KBM-7 (cell line): ENCODE measurements at places on chromosomes 6 and 20.

GRCh38 chr6:90179190-90180169 is 117.2 kb downstream of the BACH2 start:
- DNase-seq = peak; percentile 20

- no peak for DNase-seq
Measured at GRCh38 chr20:10432079-10432478, 1.9 kb downstream of the MKKS start.

GRCh38 chr6:24006254-24006653 is 119.8 kb upstream of the NRSN1 start:
- no peak for DNase-seq

DNA sequence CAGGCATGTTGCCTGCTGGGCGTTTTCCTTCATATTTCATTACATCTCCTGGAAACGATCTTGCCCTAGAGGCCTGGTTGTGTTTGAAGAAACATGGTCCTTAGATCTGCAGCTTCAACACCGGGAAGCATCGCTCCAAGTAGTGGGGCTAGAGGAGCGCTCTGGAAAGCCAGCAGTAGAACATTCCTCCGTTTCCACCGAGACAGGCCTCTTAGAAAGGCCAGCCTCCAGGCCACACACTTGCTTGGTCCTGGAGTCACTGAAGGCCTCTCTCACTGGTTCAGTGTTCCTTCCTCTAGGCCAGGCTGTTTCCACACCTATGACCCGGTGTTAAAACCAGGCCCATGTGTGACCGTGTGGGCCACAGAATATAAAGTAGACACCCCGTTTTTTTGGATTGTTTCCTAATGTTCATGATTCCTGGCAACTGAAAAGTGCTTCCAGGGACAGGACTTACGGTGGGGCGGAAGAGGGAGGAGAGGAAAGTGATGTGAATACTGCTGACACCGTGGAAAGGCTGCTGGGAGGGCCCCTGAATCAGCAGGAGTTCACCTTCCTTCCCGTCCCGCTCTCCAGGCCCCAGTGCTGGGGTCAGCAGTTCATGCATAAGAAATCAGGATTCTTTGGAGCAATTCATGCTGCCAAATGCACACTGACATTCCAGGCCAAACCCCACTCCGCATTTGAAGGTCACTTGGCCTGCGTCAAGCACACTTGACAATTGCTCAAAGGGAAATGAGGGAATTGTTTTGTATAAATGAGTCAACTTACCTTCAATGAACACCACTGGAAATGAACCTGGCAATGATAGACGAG is 83.8 kb downstream of the IYD start:
- DNase-seq = no peak

DNA sequence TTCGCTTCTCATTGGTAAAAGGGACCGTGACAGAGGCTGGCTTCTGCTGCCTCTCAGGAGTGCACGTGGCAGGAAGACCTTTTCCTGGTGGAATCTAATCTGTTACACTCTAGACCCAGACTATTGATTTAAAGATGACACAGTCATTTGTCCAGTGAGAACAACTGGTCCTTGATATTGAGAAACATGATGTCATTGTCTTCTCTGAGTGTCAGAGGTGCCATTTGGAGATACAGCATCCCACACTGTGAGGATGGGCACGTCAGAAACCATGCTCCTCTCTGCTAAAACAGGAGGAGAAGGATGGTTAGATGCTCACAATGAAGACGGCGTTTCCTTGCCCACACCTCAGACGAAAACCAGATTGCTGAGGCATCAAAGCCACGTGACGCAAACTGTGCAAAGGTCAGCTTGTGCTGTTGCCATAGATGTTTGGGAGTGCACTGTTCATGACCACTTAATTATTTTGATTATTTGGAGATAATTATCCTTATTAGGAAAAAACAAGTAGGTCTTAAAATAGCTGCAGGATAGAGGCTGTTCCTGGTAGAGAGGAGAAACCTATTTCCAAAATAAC is 169.0 kb downstream of the SMOC2 start:
- no peak for DNase-seq

DNA sequence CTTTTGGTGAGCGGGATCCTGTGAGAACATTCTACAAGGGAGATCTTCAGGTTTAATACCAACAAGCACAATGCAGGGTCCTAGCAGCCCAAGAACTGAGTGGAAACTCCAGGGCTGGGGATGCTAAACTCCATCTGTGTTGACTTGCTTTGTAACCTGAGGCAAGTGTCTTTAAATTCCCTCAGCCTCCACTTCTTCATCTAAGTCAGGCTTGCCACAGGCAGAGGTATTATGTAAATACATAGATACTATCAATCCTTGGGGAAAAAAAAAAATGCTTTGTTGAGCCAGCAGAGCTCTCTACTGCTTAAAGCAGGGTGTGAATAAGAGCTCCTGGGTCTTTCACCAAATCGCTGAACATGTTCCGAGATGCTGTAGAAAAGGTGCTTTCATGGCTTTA is 114.2 kb upstream of the PHACTR1 start:
- no peak for DNase-seq

- DNase-seq = peak; percentile 70
Measured at GRCh38 chr6:25971187-25971821, 8.7 kb downstream of the TRIM38 start.

DNA sequence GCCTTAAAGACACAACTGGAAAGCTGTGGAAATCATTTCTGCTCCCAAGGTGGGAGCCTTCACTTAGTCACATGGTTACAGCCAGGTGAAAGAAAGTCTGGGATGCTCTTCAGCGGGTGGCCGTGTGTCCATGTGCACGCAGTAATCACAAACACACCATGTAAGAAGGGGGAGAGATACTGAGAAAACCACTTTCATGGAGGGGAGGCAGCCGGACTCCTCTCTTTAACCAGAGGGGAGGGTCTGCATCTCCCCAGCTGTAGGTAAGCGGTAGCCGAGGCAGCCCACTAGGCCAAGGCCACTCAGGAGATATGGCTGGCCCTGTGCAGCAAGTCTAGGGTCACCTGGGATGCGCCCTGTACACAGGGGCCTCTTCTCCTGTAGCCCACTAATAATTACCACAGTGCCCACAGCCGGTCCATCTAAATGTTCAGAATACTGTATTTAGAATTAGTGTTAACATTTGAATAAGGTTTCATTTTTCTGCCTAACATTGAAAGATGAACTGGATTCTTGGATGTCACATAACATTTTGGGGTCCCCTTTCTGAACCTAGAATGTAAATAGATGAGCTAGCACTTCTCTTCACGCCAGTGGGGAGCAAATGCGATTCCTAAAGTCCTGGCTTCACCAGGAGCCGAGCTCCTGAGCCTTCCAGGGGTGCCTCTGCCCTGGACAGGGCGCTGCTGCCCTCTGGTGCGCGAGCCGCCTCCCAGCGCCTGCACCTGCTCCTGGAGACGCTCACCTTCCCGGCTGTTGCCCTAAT is 15.9 kb downstream of the GPR31 start:
- peak; percentile 58 for DNase-seq

DNA sequence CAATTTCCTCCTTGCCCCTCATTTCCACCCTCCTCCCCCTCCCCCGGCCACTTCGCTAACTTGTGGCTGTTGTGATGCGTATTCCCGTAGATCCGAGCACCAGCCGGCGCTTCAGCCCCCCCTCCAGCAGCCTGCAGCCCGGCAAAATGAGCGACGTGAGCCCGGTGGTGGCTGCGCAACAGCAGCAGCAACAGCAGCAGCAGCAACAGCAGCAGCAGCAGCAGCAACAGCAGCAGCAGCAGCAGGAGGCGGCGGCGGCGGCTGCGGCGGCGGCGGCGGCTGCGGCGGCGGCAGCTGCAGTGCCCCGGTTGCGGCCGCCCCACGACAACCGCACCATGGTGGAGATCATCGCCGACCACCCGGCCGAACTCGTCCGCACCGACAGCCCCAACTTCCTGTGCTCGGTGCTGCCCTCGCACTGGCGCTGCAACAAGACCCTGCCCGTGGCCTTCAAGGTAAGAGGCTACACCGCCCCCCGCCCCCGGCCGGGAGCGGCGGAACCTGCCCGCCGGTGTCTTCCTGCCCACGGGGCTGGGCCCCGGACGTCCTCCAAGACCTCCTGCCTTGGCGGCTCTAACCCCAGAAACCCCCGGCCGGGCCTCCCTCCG is 44.9 kb upstream of the SUPT3H start:
- DNase-seq = peak; percentile 45

- DNase-seq = peak; percentile 29
Measured at GRCh38 chr6:12929678-12930077, 213.1 kb downstream of the PHACTR1 start.

GRCh38 chr20:44776980-44777379 is 31.3 kb downstream of the KCNK15 start:
- DNase-seq = peak; percentile 18

DNA sequence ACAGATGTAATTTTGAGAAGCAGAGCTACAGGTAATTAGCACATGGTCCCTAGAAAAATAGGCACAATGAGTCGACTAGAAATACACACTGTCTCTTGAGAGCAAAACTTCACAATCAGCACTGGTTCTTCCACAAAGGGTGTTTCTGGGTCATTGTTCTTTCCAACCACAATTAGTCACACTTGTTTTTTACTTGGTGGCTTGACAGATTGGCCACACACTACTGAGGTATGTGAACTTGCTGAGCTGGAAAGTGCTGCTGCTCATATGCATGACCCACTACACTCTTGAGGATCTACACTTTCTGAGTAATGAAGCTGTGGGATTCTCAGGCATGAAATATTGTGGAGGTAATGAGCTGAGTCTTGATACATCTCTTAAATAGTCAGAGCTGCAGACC is 347.7 kb downstream of the BCKDHB start:
- DNase-seq = no peak

GRCh38 chr6:100096341-100096740 is 102.3 kb upstream of the MCHR2 start:
- DNase-seq = no peak

- no peak for DNase-seq
Measured at GRCh38 chr20:63296531-63297299, 3.7 kb downstream of the COL20A1 start.
